ENCODE measurements at places on chromosomes 16 and 17.

- no peak for DNase-seq
Observed at GRCh38 chr17:38620551-38621277, 15.0 kb upstream of the SRCIN1 start.

- DNase-seq: no peak
Observed at GRCh38 chr17:16439811-16440351, 24.5 kb downstream of the TRPV2 start.

GRCh38 chr17:34307110-34307509 lies 12.1 kb upstream of the CCL8 start:
- no peak for DNase-seq

- no peak for DNase-seq
Observed at GRCh38 chr17:76500747-76501017, 541 bp downstream of the RHBDF2 start.

DNA sequence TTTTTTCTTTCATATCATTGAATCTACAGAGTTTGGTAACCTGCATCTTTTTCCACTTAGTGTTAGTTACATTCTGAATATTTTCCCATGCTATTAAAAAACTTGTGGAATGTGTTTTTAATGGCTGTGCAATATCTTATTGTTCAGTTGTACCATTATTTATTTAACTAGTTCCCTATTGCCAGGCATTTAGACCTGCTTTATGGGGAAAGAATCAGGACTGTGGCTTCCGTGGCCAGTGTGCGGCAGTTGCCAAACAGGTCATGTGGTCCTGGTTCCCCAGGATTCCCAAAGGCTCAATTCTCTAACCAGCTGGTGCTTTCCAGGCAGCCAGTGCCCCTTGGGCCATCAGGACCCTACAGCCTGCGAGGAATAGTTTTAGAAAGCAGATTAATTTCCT lies 30.8 kb downstream of the NDEL1 start:
- DNase-seq: no peak

DNA sequence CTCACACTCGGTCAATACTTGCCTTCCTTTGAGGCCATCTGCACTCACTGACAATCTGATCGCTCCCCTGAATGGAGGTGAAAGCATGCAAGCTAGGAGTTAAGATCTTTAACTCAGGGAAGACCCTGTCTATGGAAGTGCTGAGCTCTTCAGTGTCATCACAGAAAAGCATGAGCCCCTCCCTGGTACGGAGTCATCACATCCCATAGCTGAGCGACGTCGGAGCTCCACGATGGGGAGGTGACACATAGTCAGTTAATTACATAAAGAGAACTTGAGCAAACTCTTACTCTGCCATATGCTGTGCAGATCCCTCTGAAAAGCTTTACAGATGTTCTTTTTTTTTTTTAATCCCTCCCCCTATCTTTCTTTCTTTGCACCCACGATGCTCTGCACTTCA lies 463.2 kb downstream of the WWOX start:
- no peak for DNase-seq

- DNase-seq: no peak
Observed at GRCh38 chr16:75312875-75313274, 61.5 kb upstream of the BCAR1 start.

DNA sequence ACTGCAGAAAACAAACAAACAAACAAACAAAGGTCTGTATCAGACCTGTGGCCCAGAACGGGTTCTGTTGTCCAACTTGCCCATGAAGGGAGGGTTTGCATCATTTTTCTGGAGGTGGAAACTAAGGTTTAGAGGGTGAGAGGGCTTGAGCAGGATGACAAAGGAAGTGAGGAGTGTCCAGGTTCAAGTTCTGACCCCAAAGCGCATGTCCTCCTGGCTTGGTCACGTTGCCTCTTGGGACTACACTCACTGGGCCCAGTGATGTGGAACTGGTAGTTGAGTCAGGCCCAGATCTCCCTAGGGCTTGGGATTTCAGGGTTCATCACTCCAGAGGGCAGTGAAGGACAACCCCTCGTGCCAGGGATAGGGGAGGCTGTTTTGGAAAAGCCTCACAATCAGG lies 1.8 kb downstream of the SREBF1 start:
- DNase-seq: no peak

DNA sequence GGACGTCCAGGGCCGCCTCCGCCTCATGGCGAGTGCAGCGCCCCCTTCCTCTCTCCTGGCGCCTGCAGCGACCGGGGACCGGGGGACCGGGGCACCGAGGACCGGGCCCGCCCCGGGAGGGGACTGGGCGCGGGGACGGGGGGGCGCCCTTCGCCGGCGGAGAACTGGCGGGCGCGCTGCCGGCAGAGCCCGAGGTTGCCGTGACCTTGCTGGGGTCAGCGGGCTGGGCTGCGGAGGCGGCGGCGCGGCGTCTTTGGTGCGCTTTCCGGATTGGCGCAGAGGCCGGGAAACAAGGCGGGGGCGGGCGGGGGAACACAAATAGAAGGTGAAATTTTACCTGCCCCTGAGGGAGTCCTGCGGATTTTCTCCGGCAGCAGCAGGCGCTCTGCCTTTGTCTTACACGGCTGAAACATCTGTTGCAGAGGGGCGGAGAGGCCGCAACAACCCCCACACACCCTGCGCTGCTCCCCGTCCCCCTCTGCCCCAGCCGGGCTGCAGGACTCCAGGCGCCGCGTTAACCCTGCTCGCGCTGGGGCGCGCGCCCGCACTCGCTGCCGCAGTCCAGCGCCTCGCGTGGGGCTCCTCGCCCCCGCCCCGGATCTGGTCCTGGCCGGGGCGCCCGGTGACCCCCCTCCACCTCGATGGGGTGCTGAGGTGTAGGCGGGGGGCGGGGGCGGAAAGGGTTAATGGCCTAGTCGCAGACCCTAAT lies 53.5 kb downstream of the SREBF1 start:
- DNase-seq: no peak

DNA sequence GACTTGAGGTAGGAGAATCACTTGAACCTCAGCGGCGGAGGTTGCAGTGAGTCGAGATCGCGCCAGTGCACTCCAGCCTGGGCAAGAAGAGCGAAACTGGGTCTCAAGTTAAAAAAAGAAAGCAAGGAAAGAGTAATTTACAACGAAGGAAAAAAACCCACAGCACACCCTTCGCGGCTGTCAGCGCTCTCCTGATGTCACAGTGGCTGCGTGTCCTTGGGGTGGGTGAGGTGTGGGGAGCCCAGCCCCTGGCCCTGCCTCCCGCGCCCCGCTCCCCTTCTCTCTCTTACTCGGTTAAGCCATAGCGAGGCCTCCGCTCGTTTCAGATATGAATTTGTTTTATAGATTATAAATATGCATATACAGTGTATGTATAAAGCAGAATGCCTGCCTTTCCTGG lies 740 bp upstream of the JPT2 start:
- no peak for DNase-seq

DNA sequence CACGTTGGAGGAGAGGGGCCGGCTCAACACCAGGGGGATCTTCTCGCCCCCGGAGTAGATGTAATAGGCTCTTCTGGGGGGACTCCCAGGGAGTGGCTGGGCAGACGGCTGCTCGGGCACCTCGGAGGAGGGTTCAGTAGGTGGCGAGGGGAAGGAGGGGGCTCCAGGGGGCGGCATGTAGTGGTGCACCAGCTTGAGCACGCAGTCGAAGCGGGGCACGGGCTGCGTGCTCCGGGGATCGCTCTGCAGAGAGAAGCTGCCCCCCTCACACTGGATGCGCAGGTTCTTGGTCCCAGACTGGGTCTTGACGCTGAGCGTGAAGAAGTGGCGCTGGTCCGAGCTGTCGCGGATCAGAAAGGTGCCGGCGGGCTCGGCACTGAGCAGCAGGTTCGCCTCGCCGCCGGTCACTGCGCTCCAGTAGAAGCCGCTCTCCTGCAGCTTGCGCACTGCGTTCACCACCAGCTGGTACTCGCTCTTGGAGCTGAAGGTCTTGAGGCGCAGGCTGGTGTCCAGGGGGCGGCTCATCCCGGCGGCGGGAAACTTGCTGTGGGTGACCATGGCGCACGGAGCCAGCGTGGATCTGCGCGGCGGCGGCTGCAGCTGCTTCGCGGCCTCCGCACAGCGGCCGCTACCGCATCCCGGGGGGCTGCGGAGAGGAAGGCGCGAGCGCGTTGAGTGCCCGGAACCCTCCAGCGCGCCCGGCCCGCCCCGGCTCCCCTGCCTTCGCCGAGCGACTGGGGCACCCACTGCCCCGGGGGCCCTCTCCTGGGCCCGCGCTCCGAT lies 1.1 kb downstream of the SOCS3 start:
- no peak for DNase-seq

DNA sequence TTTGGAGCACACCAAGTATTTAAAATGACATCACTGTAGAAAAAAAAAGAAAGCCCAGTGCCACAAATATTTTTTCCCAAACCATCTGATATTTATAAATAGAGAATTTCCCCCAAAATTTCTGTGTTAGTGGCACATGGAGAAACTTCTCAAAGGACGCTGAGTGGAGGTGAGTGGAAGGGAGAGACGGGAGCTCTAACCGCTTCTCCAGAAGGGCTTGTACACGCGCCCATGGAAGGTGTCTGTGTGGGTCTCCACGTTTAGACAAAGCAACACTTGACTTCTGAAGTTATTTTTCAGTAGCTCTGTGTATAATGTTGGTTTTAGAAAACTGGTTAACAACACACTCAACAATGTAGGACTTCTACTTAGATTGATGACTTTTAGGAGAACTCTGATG lies 1.0 kb downstream of the MYOCD start:
- no peak for DNase-seq

DNA sequence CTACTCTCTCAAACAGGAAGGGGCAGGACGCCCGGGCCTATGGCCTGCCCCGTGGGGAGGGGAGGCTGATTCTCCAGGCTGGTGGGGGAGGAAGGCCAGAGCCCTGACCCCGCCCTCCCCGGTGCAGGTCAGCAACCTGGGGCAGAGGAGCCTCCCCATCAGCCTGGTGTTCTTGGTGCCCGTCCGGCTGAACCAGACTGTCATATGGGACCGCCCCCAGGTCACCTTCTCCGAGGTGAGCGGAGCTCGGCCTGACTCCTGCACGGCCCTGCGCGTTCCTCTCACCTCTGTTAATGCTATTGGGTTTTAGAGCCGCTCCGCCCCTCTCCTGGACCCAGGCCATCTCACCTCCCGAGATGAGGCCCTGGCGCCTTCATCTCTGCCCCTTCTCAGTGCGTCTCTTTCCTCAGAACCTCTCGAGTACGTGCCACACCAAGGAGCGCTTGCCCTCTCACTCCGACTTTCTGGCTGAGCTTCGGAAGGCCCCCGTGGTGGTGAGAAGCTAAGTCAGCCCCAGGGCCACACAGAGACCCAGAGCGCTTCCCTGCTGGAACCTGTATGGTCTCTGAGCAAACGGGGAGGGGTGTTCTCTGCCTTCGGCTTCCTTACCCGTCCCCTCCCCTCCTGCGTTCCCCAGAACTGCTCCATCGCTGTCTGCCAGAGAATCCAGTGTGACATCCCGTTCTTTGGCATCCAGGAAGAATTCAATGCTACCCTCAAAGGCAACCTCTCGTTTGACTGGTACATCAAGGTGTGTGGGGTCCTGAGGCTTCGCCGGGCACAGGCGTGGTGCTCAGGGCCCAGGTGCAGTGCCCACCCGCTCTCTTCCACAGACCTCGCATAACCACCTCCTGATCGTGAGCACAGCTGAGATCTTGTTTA lies 25.1 kb upstream of the ITGAX start:
- DNase-seq: no peak

DNA sequence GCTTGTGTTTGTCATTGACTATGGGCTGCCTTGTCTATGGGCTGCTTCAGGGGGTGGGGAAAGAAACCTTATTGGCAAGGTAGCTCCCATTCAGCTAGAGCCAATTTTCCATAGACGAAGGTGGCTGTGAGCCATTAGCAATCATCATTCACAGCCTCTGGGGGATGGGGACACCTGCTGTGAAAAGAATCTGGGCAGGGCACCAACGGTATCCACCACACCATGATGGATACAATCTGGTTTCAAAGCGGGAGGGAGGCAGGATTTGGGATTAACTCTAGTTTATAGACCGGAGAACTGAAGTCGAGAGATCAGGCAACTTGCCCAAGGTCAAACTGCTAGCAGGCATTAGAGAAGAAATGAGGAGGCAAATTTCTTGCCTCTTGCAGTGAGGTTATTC lies 182.3 kb downstream of the SHISA9 start:
- DNase-seq: no peak

DNA sequence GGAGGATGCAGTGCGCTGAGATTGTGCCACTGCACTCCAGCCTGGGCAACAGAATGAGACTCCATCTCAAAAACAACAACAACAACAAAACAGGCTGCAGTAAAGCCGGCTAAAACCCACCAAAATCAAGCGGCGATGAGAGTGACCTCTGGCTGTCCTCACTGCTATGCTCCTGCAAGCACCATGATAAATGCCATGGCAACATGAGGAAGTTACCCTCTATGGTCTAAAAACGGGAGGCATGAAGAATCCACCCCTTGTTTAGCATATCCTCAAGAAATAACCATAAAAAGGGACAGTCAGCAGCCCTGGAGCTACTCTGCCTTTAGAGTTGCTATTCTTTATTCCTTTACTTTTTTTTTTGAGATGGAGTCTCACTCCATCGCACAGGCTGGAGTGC lies 8.4 kb upstream of the LGALS3BP start:
- DNase-seq: no peak

- no peak for DNase-seq
Observed at GRCh38 chr16:81996664-81997509, 14.4 kb downstream of the SDR42E1 start.

DNA sequence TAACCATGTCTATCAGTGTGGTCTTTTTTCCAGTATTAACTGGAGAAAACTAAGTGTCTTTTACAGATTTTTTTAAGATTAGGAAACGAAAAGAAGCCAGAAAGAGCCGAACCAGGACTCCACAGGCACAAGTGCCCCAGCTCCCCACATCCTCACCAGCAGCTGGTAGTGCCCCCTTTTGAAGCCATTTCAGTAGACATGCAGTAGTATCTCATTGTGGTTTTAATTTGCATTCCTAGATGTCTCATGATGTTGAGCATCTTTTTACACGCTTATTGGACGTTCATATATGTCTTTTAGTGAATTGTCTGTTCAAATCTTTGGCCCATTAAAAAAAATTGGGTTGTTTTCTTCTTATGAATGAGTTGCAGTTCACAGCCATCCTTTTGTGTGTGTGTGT lies 4.8 kb upstream of the CMTM3 start:
- no peak for DNase-seq

DNA sequence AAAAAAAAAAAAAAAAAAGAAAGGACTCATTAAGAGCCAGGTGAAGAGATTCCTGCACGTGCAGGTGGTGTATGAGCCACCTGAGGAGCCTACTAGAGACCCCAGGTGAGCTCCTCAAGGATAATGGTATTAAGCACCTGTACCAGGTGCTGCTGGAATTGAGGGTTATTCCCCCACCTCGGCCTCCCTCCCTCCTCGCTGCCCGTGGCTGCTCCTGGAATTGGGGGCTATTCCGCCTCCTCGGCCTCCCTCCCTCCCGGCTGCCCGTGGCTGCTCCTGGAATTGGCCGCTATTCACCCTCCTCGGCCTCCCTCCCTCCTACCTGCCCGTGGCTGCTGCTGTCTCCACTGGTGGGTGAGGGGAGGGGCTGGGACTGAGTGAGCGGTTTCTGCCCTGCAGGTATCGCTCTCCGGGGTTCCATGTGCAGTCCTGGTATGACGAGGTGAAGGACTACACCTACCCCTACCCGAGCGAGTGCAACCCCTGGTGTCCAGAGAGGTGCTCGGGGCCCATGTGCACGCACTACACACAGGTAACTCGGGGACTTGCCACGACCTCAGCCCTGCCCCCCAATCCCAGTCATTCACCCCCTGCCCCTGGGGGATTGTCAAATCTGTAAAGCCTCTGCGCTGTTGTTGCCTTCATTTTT lies 29.3 kb downstream of the CRISPLD2 start:
- DNase-seq: no peak

- no peak for DNase-seq
Observed at GRCh38 chr17:13182450-13182849, 164.6 kb upstream of the ELAC2 start.

GRCh38 chr16:82936941-82937551 lies 310.3 kb downstream of the CDH13 start:
- DNase-seq: peak; percentile 0

Measured in right renal cortex interstitium (tissue), 3 donors.